ENCODE measurements at places on chromosomes 12 and 14. TPM values are rescaled to one million over a fixed set of nuclear protein-coding genes. Genes with fewer than 3 reads are reported as not detected.
A peak's percentile ranks its signal among the peaks of the same experiment; 100 is the strongest.

The SIRT4 gene
- 3.2 TPM for total RNA-seq

The ADAMTS20 gene
- total RNA-seq, result not detected

The MEG3 gene
- 1,883 TPM for total RNA-seq

The ACRBP gene
- 1.6 TPM for total RNA-seq

The LGALS3 gene
- 68.9 TPM for total RNA-seq

The ALG10 gene
- 10.9 TPM for total RNA-seq

The KRT82 gene
- not detected for total RNA-seq

The KCNC2 gene
- total RNA-seq, result not detected

The RPGRIP1 gene
- 0.27 TPM for total RNA-seq

The TPPP2 gene
- 1.1 TPM for total RNA-seq

The MYO1A gene
- 1.0 TPM for total RNA-seq

DNA sequence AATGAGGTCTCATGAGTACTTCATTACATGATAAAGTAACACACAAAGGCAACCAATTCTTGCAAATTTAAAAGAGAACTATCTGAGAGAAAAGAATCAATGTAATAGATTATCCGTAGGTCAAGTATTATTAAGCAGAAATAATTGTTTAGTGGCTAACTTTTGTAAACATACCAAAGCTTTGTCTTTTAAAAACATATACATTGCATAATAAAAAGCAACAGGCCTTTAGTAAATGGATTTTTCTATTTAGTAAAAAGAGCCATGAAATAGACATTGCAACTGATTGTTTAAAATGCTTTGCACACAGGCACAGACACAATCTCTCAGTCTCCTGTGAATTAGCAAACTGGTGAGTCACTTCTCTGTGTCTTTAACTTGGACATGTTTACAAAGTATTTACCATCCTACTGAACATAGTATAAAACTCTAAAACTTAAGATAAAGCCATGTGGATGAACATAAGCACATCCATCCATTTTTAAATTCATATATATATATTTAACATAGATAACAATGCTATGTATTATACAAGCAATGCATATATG is 518.7 kb upstream of the MGAT4C start:
- no peaks in the 10 kb centered on the region for H3K4me1 ChIP-seq
- H3K4me3 ChIP-seq, result no peak overlapping the region
- no peaks in the 10 kb centered on the region for H3K36me3 ChIP-seq
- H3K27ac ChIP-seq, result no peak overlapping the region
- no peak for DNase-seq

DNA sequence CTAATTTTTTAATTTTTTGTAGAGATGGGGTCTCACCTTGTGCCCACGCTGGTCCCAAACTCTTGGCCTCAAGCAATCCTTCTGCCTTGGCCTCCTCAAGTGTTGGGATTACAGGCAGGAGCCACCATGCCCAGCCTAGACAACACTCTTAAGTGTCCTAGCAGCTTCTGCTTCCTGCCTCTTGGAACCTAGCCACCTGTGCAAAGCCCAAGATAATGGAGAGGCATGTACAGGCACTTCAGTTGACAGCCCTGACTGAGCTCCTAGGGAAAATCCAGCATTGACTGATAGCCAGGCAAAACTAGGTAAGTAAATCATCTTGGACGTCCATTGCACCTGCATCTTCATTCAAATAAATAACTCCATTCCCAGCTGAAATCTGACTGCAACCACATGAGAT is 15.5 kb downstream of the COX14 start:
- no peaks in the 10 kb centered on the region for H3K27me3 ChIP-seq
- no peak overlapping the region for H3K27ac ChIP-seq
- H3K36me3 ChIP-seq, result no peaks in the 10 kb centered on the region
- DNase-seq, result no peak
- no peak overlapping the region for H3K4me3 ChIP-seq

- peaks cover 6% of the 10 kb centered on the region for H3K4me1 ChIP-seq
- H3K4me3 ChIP-seq, result no peak overlapping the region
- peaks cover 5% of the 10 kb centered on the region for H3K27me3 ChIP-seq
- no peak overlapping the region for H3K27ac ChIP-seq
- H3K36me3 ChIP-seq, result no peaks in the 10 kb centered on the region
Measured at GRCh38 chr14:52283099-52283498, 15.6 kb downstream of the PTGDR start.

- peaks cover 8% of the 10 kb centered on the region for H3K36me3 ChIP-seq
- no peak overlapping the region for H3K4me3 ChIP-seq
- H3K27me3 ChIP-seq, result no peaks in the 10 kb centered on the region
- DNase-seq, result peak; percentile 10
- no peaks in the 10 kb centered on the region for H3K4me1 ChIP-seq
Measured at GRCh38 chr14:100735271-100735670, 8.6 kb downstream of the DLK1 start.

DNA sequence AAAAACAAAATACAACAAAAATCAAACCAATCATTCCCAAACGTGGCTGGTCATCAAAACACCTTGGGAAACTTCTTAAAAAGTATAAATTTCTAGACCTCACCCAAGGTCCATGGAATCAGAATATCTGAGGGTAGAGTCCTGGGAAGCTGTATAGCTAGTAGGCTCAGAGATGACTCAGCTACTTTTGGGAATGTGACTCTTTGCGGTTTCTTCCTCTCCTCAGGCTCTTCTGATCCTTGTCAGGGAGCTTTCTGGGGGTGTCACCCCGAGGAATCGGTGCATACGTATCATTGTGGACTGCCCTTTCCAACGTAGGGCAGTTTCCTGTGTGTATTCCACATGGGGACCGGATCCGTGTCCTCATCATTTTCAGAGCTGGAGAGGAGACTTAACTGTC is 14.8 kb downstream of the JDP2 start:
- H3K27ac ChIP-seq, result no peak overlapping the region
- H3K4me3 ChIP-seq, result no peak overlapping the region
- H3K36me3 ChIP-seq, result peaks cover 35% of the 10 kb centered on the region
- no peak for DNase-seq
- no peaks in the 10 kb centered on the region for H3K27me3 ChIP-seq

GRCh38 chr14:82621881-82622450 is 1088.3 kb upstream of the SEL1L start:
- H3K27me3 ChIP-seq, result no peaks in the 10 kb centered on the region
- no peak for DNase-seq
- no peak overlapping the region for H3K4me3 ChIP-seq
- H3K27ac ChIP-seq, result no peak overlapping the region

- H3K27ac ChIP-seq, result no peak overlapping the region
- no peak for DNase-seq
- H3K4me3 ChIP-seq, result no peak overlapping the region
- H3K36me3 ChIP-seq, result no peaks in the 10 kb centered on the region
Measured at GRCh38 chr12:112330706-112331105, 51.5 kb downstream of the HECTD4 start.

DNA sequence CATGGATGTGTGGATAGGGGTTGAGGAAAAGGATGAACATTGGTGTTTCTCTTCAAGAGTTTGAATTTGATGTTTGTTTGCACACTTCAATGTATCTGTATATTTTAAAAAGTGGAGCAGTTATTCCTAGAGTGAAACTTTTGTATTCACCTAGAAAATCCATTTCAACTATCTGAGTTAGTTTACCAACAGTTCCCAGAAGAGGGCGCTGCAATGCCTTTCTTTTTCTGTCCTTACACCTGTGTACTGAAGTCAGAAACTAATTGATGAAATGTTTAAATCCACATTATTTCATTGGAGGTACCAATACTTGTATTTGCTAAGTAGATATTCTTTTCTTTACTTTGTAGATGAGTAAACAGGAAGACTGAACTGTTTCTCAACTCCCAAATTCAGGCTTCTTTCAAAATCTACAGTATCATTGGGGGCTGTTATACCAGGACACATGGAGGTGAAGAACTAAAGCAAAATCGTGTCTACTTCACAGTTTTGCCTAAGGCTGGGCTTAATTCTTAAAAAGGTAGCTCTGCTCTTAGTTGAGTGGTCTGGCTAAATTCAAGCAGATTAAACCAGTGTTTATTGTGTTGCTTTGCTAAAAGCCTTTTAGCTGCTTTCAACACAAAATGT is 26.6 kb upstream of the KLRB1 start:
- no peak overlapping the region for H3K27ac ChIP-seq
- H3K4me1 ChIP-seq, result no peaks in the 10 kb centered on the region
- DNase-seq, result peak; percentile 55
- no peak overlapping the region for H3K4me3 ChIP-seq
- no peaks in the 10 kb centered on the region for H3K27me3 ChIP-seq
- H3K36me3 ChIP-seq, result no peaks in the 10 kb centered on the region

DNA sequence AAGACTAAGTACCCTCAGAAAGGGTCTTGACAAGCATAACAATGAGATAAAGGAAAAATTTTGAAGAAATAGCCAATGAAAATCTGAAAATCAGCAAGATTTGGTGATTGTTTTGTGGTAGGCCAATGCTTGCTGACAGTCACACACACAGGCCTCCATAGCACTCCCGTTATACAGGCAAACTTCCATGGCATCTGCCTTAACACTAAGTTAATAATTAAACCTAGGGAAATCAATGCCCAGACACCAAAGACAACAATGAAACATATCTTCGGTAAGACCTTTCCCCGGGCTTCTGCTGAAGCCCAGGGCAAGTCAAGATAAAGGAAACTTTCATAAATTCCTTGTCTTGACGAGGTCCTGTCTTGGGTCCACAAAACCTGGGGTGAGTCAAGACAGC is 18.6 kb upstream of the RERGL start:
- no peak overlapping the region for H3K4me3 ChIP-seq
- DNase-seq, result no peak
- H3K27ac ChIP-seq, result no peak overlapping the region
- no peaks in the 10 kb centered on the region for H3K4me1 ChIP-seq

DNA sequence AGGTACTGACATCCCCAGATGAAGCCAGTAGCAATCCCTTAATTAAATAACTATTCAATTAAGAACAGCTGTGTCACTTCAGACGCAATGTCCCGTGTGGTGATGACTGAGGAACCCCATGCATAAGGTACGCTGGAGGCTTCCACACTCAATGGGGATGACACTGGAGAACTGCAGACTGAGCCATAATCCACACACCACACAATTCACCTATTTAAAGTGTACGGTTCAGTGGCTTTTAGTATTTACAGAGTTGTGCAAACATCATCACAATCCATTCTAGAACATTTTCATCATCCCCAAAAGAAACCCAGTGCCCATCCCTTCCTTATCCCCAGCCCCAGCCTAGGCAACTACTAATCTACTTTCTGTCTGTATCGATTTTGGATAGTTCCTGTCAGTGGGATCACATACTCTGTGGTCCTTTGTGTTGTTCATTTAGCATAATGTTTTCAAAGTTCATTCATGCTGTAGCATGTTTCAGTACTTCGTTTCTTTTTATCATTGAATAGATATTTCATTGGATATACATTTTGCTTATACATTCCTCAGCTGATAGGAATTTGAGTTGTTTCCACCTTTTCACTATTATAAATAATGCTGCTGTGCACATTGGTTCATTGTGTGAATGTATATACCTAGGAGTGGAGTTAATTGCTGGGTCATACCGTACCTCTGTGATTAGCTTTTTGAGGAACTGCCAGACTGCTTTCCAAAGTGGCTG is 61.1 kb downstream of the NINJ2 start:
- DNase-seq, result no peak
- no peak overlapping the region for H3K4me3 ChIP-seq
- H3K36me3 ChIP-seq, result no peaks in the 10 kb centered on the region
- no peaks in the 10 kb centered on the region for H3K27me3 ChIP-seq
- H3K4me1 ChIP-seq, result no peaks in the 10 kb centered on the region

GRCh38 chr12:104473374-104473983 is 16.7 kb downstream of the CHST11 start:
- peaks cover 26% of the 10 kb centered on the region for H3K4me1 ChIP-seq
- no peaks in the 10 kb centered on the region for H3K27me3 ChIP-seq
- H3K36me3 ChIP-seq, result no peaks in the 10 kb centered on the region

DNA sequence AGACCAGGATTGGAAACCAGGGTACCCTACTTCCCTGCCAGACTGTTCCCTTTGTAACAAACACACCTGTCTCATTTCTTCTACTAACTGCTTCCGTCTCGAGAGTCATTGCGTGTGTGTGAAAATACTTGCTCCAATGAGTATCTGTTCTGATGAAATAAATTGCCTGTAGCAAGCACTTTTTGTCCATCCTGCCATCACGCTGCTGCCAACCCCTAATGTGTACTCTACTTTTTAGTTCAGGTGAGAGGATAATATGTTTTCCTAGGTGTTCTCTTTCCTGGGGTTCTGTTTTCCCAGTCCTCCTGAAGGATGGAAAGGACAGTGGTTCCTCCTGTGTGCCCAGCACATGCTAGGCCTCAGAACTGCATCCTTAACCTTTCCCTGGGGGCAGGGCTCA is 1.0 kb downstream of the TUNAR start:
- H3K27ac ChIP-seq, result no peak overlapping the region
- DNase-seq, result no peak
- H3K27me3 ChIP-seq, result peaks cover 26% of the 10 kb centered on the region
- no peaks in the 10 kb centered on the region for H3K36me3 ChIP-seq

DNA sequence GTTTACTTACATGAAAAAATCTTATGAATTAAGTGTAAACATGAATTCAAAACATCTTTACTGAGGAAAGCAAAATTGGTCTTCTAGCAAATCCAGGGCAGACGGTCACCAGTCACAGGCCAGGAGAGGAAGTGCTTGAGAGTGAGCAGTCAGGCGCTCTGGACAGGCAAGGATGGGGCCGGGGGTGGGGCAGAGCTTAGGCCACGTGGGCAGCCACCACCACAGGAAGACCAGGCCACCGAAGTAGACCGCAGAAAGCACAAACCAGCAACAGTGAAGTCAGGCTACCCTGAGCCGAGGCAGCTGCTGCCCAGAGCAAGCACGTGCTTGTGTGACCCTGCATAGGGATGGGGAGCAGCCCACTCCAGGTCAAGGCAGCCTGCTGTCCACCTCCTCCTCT is 33.5 kb downstream of the SLC6A12 start:
- peak; percentile 60 for DNase-seq
- H3K4me1 ChIP-seq, result peaks cover 11% of the 10 kb centered on the region
- no peak overlapping the region for H3K4me3 ChIP-seq
- no peak overlapping the region for H3K27ac ChIP-seq

GRCh38 chr14:24909523-24910302 is 140.2 kb downstream of the STXBP6 start:
- DNase-seq, result no peak
- no peak overlapping the region for H3K4me3 ChIP-seq
- peaks cover 10% of the 10 kb centered on the region for H3K4me1 ChIP-seq
- H3K36me3 ChIP-seq, result no peaks in the 10 kb centered on the region

- no peak overlapping the region for H3K4me3 ChIP-seq
- DNase-seq, result no peak
- no peak overlapping the region for H3K27ac ChIP-seq
- no peaks in the 10 kb centered on the region for H3K4me1 ChIP-seq
Measured at GRCh38 chr14:48052973-48053372, 377.6 kb upstream of the MDGA2 start.

DNA sequence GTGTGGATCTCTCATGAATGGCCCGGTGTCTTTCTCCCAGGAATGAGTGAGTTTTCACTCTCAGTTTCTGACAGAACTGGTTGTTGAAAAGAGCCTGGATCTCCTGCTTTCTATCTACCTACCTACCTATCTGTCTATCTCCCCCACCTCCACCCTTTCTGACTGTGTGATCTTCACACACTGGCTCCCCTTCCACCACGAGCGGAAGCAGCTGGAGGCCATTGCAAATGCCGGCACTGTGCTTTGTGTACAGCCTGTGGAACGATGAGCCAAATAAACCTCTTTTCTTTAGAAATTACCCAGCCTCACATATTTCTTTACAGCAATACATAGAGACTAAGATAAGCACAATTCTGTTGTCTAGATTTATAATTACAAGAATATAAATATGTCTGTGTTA is 7.2 kb downstream of the GSKIP start:
- no peak overlapping the region for H3K27ac ChIP-seq
- no peaks in the 10 kb centered on the region for H3K27me3 ChIP-seq
- no peak overlapping the region for H3K4me3 ChIP-seq
- H3K36me3 ChIP-seq, result no peaks in the 10 kb centered on the region
- H3K4me1 ChIP-seq, result no peaks in the 10 kb centered on the region

All from adrenal gland (tissue), 19 donors.